ENCODE measurements at places on chromosomes 3 and 15.

DNA sequence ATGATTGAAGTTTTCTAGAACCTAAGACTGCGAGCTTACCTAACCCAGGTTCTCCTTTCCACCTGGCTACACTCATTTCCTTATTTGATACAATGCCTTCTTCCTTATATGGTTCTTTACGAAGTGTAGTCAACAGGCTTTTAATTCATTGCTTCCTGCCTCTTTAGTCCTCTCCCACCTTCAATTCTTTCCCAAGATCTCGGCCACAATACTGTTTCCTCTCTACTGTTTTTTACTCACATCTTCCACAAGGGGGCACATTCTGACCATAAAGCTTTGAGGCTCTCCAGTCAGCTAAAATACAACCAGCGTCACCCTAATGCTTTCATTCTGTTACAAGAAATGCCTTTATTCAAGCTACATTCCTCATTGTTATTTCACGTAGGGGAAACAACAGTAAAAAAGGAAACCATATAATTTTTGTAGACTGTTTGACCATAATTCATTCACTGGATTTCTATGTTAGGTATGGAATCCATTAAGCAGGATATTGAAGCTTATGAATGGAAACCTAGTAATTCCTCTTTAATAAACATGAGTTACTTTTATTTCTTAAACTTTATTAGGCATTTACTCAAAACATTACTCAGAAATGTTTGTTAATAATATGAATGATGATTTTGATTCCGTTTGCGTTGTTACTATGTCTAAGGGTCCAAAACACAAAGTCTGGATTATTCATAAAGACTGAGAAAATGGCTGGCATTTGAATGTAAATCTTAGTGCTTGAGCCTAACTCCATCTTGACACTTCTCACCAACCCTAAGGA, 29.5 kb upstream of the VEPH1 start:
- DNase-seq, result peak; percentile 67

GRCh38 chr15:64813075-64813474, 12.4 kb downstream of the PIF1 start:
- no peak for DNase-seq

- peak; percentile 66 for DNase-seq
Observed at GRCh38 chr15:74302821-74303359, 64.6 kb downstream of the CYP11A1 start.

- no peak for DNase-seq
Observed at GRCh38 chr15:23387621-23388190, 33.2 kb downstream of the GOLGA8S start.

DNA sequence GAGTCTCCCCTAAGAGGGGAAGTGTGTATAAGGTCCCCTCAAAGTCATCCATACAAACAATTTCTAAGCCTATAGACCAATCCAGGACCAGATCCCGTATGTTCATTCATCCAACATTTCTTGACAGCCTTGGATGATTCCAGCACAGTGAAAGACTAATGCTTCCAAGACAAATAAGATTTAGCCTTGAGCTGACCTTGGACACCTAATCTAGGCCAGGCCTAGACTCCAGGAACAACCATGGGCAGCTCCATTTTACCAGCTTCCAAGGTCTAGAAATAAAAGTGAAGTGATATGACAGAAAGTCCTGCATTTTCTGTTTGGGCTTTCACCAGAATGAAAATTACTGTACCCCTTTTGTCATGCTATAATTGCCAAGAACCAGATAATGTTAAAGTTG, 67.9 kb upstream of the BCL6 start:
- DNase-seq, result no peak

DNA sequence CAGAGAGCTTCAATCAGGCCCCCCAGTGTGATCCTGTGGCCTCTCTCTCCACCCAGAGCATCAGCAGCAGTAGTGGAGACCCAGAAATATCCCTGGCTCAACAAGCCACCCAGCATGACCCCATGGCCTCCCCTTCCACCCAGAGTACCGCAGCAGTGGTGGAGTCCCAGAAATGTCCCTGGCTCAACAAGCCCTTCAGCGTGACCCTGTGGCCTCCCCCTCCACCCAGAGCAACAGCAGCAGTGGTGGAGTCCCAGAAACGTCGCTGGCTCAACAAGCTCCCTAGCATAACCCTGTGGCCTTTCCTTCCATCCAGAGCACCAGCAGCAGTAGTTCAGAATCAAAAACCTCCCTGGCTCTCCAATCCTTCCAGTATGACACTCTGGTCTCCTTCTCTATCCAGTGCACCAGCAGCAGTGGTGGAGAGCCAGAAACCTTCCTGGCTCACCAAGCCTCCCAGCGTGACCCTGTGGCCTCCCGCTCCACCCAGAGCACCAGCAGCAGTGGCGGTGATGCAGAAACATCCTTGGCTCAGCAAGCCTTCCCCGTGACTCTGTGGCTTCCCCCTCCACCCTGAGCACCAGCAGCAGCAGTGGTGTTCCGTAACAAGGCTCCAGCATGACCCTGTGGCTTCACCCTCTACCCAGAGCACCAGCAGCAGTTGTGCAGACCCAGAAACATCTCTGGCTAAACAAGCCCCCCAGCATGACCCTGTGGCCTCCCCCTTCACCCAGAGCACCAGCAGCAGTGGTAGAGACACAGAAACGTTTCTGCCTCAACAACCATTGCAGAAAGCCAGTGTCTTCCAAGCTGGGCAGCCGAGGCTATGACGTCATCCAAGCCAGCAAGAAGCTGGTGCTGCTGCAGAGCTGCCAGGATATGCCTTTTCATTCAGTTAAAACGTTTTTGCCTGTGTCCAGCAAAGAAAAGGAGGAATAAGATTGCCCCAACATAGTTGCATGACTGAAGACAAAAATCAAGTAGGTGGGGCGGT, 61.3 kb upstream of the TAMM41 start:
- DNase-seq, result no peak

- no peak for DNase-seq
Observed at GRCh38 chr3:186511245-186511644, 32.9 kb downstream of the CRYGS start.

DNA sequence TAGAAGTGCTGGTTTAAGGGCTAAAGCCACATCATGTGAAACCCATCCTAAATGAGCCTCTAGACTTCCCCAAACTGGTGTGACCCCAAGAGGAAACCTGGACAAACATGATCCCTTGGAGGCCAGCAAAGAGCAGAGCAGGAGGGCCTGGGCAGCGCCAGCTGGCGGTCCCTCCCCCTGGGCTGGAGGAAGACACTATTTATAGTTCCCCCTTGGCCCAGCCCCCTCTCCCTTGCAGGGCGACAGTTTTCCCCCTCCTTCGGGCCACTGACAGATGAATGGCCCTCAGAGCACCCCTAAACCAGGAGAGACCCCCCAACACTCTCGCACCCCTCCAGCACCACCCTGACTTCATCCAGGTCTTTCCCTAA, 2.9 kb downstream of the UCN2 start:
- no peak for DNase-seq

DNA sequence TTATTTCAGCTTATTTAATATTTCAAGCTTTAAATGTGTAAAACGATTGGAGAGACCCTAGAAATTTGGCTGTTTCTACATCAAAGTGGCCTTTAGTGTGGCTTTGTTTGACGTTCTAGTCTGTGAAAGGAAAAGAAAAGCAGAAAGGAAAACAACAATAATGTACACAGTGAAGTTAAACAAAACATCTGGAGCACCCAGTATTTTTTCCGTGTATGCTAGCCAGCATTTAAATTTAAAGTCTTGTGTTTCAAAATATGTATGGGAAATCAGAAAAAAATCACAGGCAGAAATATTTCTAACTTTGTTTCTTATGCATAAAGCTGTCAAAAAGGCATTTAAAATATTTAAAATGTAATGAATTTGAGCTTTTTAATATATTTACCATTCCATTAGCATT, 218.1 kb downstream of the NAALADL2 start:
- DNase-seq, result no peak

DNA sequence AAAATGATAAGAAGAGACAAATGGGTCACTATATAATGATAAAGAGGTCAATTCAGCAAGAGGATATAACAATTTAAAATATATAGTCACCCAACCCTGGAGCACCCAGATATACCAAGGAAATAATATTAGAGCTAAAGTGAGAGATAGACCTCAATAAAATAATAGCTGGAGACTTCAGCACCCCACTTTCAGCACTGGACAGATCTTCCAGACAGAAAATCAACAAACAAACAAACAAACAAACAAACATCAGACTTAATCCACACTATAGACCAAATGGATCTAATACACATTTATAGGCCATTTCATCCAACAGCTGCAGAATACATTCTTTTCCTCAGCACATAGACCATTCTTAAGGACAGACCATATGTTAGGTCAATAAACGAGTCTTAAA, 79.4 kb downstream of the SENP7 start:
- no peak for DNase-seq

- no peak for DNase-seq
Observed at GRCh38 chr15:67145710-67146109, 80.3 kb downstream of the SMAD3 start.

GRCh38 chr15:98519767-98520550, 128.4 kb upstream of the IGF1R start:
- DNase-seq, result no peak

DNA sequence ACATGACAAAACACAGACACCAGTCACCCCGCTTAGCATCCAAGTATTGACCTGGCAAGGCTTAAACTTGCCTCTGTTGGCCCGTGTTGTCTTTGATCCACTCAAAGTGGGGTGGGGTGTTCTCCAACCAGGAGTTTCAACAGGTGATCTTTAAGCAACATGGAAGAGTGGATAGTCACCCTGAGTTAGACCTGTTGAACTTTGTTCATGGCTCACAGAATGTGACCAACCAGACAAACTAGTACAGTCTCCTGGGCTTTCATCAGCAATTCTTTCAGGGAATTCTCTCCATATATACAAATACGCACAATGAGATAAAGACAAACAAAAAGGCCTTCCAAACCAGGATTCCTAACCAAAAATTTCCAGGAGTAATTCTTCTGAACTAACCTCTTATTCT, 11.9 kb downstream of the LEKR1 start:
- DNase-seq, result no peak

- no peak for DNase-seq
Observed at GRCh38 chr3:50612234-50612882, 784 bp upstream of the CISH start.

DNA sequence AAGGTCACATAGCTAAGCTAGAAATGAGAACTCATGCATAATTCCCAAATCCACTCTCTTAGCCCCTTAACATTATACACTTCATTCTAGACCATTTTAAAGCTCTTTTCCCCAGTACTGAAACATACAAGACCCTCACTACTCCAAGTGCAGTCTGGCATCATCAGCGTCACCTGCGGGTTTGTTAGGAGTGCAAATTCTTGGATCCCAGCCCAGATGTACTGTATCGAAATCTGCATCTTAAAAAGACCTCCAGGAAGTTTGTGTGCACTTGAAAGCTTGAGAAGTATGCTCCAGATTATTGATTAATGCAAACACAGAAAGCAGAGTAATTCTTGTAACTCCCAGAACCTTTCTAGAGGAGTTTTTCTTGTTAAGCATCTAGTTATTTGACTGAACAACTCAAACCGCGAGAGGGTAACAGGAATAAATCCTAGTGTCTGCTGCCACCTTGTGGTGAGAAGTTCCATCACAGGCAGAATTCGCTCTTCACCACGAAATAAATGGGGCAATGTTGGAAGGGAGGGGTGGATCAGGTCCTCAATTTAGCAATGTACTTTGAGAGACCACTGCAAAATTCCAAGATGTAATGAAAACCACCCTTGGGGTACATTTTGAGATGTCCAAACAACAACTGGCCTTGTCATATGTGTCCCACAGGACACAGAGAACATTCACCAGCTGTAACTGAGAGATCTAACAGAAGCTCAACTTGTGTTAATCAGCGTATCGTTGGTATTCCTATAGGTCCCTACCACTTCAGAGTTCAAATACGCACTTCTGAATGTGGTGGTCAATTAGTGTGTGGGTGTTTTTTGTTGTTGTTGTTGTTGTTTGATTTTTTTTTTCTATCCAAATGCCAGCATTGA, 583 bp upstream of the C3orf49 start:
- peak; percentile 60 for DNase-seq

DNA sequence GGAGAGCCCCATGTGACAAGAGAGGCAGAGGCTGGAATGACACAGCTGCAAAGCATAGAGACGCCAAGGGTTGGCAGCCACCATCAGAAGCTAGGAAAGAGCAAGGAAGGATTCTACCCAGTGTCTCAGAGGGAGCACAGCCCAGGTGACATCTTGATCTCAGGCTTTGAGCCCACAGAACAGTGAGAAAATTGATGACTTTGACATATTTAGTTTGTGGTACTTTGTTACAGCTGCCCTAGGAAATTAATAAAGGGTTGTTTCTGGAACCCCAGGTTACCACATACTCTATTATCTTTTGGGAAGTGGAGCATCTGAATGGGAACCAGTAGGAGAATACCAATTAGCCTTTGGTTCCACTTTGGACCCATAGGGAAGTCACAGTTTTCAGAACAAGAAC, 231.7 kb downstream of the ZNF621 start:
- no peak for DNase-seq

DNA sequence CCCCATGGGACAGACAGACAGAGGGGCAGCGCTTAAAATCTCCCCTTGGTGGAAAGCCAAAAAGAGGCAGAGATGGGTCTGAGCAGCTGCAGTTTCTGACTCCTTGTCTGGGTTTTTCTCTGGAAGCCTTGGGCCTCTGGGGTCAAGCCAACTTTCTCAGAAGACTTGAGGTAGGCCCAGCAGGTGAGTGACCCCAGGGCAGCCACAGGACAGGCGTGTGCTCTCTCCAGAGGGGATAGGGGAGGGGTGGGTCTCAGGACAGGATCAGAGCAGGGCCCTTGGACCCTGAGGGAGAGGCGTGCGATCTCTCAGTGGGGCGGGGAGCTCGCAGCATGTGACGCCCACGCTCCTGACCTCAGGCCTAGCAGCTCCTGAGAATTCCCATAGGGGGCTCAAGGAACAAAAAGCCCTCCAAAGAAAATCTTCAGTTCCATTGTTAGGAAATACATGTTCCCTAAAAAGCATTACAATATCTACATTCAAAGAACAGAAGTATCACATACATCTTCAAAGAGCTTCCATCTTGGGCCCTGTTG, 34.6 kb upstream of the DUSP7 start:
- no peak for DNase-seq

DNA sequence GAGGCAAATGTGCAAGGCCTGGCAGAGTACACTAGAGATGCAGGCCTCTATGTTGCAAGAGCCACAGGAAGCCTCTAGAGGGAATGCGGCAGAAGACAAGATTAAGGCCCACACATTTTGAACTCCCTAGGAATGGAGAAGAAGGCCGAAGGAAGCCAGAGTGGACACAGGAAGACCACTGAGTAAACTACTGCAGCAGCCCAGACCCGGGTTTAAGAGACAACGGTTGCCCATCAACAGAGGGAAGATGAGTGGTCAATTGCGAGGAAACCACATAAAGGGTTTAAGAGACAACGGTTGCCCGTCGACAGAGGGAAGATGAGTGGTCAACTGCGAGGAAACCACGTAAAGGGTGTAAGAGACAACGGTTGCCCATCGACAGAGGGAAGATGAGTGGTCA, 14.6 kb downstream of the CHSY1 start:
- DNase-seq, result no peak

GRCh38 chr3:179376474-179376873, 29.0 kb downstream of the MFN1 start:
- no peak for DNase-seq

GRCh38 chr15:98755781-98756180, 107.4 kb downstream of the IGF1R start:
- no peak for DNase-seq

Data from HEK293T (cell line).